Immature natural killer cell (primary cell): ENCODE measurements at places on chromosomes 3 and 15. TPM values are rescaled to one million over a fixed set of nuclear protein-coding genes. Genes with fewer than 3 reads are reported as not detected.

Gene HTD2
- polyA plus RNA-seq, result 15.0 TPM

DNA sequence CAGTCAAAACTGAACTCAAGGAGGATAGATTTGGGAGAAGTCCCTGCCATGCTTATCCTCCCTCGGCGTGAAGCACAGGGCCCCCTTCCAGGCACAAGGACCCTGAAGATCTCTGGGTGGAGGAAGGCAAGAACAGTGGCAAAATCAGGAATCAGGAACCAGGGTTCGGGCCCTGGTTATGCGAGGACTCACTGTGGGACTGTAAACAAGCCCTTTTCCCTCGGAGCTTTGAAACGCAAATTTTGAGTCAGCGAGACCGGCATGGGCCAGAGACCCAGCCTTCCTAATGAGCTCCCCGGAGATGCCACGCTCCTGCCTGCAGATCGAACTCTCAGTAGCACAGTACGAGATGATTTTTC, 70.1 kb downstream of the SLC12A8 start:
- DNase-seq, result no peak

DNA sequence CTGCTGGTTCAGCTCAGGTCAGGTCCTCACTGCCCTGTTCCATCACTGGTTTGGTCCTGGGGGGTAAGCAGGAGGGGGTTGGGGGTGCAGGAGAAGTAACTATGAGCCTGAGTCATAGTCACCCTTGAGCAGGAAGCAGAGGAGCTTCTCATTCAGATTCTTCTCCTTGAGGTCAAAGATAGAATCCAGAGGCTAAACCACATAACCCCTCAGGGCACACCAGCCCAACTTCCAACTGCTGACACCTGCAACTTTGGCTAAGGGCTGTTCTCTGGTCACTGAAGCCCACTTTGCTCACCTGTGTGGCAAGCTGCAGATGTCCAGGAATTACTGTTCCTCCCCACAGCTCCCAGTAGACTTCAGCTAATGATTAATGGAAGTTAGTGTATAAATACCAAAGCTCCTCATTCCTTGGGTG, 48.8 kb upstream of the LRRFIP2 start:
- no peak for DNase-seq

- DNase-seq, result no peak
Observed at GRCh38 chr3:34056951-34057390, 258.5 kb downstream of the PDCD6IP start.

DNA sequence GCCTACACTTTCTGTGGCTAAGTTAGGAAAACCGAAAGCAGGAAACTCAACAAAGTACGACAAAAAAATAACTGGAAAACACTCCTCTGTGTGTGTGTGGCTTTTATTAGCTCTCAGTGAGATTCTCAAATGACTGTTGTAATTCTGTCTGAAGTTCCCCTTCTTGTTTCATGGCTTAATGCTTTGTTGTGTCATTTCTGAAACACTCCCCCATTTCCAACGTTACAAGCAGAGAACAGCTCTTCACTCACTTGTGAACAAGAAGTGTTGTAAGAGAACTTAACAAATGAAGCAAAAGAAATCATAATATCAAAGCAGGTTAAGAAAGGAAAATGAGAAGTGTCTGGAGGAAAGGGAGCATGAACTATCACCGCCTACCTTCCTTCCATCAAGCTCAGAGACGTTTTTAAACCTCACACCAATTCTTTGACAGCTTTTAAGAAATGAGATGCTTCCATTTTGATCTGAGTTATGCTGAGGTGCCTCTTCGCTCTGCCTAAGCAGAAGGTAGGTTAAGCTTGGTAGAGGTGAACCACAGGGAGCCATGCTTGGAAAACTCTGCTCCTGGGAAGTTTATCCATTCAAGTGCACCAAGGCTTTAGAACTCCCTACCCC, 12.4 kb upstream of the SEC62 start:
- DNase-seq, result no peak

Gene C2CD4B
- polyA plus RNA-seq, result not detected

DNA sequence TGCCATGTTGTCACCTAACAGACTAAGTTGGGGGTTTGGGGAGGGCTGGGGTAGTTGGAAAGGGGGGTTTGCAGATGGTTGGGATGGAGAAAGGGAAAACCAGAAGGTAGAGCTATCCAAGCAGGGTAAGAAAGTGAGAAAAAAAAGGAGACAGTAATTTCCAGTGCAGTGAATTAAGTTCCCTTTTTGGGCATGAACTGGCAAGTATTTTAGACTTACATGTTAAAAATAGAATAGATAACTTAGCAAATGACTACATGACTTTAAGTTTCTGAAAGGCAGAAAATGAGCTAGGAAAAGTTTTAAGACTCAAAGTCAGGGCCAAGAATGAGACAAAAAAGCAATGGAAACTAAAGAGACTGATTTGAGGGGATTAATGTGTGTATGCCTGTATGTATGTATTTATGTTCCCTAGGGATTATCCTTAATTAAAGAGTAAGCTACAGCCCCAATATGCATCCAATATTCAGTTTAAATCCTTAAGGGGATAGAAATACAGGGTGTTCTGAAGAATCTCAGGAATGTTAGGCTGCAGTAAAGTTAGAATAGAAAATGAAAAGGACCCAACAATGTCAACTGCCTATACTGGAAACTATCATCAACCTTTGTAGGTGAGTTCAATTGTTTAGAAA, 285.2 kb upstream of the MME start:
- DNase-seq, result no peak

- DNase-seq, result no peak
Observed at GRCh38 chr3:33211444-33211843, 7.2 kb downstream of the SUSD5 start.

Gene PDE12
- 21.3 TPM for polyA plus RNA-seq

Gene AADAC
- polyA plus RNA-seq, result not detected

Gene ATP10A
- polyA plus RNA-seq, result 7.3 TPM

DNA sequence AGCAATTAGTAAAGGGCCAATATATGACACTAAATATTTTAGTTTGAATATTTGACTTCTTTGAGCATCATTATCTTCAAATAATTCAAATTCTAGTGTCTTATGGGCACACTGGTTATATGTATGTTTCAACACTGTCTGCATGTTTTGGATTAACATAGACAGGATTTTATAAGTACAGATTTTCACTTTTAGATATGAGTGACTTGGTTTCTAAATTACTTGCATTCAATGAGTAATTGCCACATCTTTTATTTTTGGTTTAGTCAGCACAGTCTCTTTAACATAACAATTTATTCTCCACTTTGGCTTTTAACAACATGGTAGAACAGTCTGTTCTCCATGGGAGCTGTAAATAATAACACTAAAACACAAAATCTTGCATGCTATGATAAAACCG, 674.8 kb downstream of the TBL1XR1 start:
- DNase-seq, result no peak

Gene GOLGA8K
- polyA plus RNA-seq, result not detected

GRCh38 chr3:128247666-128248409, 94.6 kb downstream of the EEFSEC start:
- DNase-seq, result no peak

DNA sequence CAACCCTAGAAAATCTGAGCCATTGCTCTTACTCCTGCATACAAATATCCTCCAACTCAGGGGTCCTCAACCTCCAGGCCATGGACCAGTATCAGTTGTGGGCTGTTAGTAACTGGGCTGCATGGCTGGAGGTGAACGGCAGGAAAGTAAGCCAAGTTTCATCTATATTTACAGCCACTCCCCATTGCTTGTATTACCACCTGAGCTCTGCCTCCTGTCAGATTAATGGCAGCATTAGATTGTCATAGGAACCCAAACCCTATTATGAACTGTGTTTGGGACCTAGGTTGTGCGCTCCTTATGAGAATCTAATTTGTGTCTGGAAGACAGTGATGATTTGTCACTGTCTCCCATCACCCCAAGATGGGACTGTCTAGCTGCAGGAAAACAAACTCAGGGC, 246.5 kb upstream of the CDIN1 start:
- DNase-seq, result no peak

Gene NAALADL2
- 0.10 TPM for polyA plus RNA-seq

Gene SEMA6D
- not detected for polyA plus RNA-seq

Gene SLC30A4
- polyA plus RNA-seq, result 6.4 TPM
